ENCODE measurements at places on chromosomes 3 and 15. TPM values are rescaled to one million over a fixed set of nuclear protein-coding genes. Genes with fewer than 3 reads are reported as not detected.

The PCOLCE2 gene
- total RNA-seq: 4.6 TPM

The TNIK gene
- 7.3 TPM for total RNA-seq

The HDAC11 gene
- 19.1 TPM for total RNA-seq

The CPN2 gene
- total RNA-seq: not detected

The PLSCR4 gene
- total RNA-seq: 10.4 TPM

The SKOR1 gene
- total RNA-seq: 1.1 TPM

The FEZF2 gene
- total RNA-seq: not detected

The PRSS50 gene
- 4.8 TPM for total RNA-seq

The KLHL40 gene
- not detected for total RNA-seq

The ANKUB1 gene
- total RNA-seq: not detected

The ZMYND10 gene
- 0.54 TPM for total RNA-seq

The AADACL2 gene
- total RNA-seq: not detected

The ARIH2 gene
- 102 TPM for total RNA-seq

The GOLGA6A gene
- 0.20 TPM for total RNA-seq

The MUSTN1 gene
- not detected for total RNA-seq

The ALDH1A2 gene
- 26.2 TPM for total RNA-seq

The TEX55 gene
- total RNA-seq: not detected

The CLRN1 gene
- not detected for total RNA-seq

The SPRED1 gene
- total RNA-seq: 36.7 TPM

The PTPN9 gene
- 32.1 TPM for total RNA-seq

The SHC4 gene
- total RNA-seq: 0.58 TPM

The BDH1 gene
- total RNA-seq: 14.0 TPM

The STRIT1 gene
- not detected for total RNA-seq

The CERS3 gene
- total RNA-seq: not detected

The CD276 gene
- total RNA-seq: 178 TPM

The KNSTRN gene
- total RNA-seq: 34.6 TPM

The ERC2 gene
- total RNA-seq: 15.6 TPM

The DPPA2 gene
- total RNA-seq: 1.4 TPM

The LRTM1 gene
- total RNA-seq: not detected

The SCG5 gene
- total RNA-seq: 55.4 TPM

The THUMPD3 gene
- total RNA-seq: 72.7 TPM

The MESP1 gene
- 0.89 TPM for total RNA-seq

The CFAP161 gene
- total RNA-seq: not detected

The RNF111 gene
- 42.0 TPM for total RNA-seq

The CCR5 gene
- total RNA-seq: not detected

The HTR3E gene
- not detected for total RNA-seq

The CD96 gene
- 0.20 TPM for total RNA-seq

The CSPG4 gene
- 11.8 TPM for total RNA-seq

The CACNA1D gene
- 2.8 TPM for total RNA-seq

The GASK1A gene
- total RNA-seq: 0.75 TPM

The LXN gene
- 42.6 TPM for total RNA-seq

The GOLGA8B gene
- total RNA-seq: 156 TPM

The SIDT1 gene
- total RNA-seq: not detected

The SH3GL3 gene
- 6.0 TPM for total RNA-seq

The CCDC13 gene
- 0.90 TPM for total RNA-seq

The GMNC gene
- total RNA-seq: 0.60 TPM

The RARB gene
- total RNA-seq: 117 TPM

The CPB1 gene
- total RNA-seq: 11.5 TPM

The TTLL13 gene
- 0.47 TPM for total RNA-seq

The CDHR4 gene
- total RNA-seq: not detected

The SAMMSON gene
- not detected for total RNA-seq

The SLC28A1 gene
- 0.20 TPM for total RNA-seq

The OXTR gene
- 12.7 TPM for total RNA-seq

The LINGO1 gene
- total RNA-seq: 16.5 TPM

The RTP1 gene
- not detected for total RNA-seq

The TIGIT gene
- not detected for total RNA-seq

Measured in mesothelial cell of epicardium (in vitro differentiated cells).